Right cardiac atrium (tissue), 5 donors: ENCODE measurements at places on chromosomes 13 and 19. TPM values are rescaled to one million over a fixed set of nuclear protein-coding genes. Genes with fewer than 3 reads are reported as not detected.

DNA sequence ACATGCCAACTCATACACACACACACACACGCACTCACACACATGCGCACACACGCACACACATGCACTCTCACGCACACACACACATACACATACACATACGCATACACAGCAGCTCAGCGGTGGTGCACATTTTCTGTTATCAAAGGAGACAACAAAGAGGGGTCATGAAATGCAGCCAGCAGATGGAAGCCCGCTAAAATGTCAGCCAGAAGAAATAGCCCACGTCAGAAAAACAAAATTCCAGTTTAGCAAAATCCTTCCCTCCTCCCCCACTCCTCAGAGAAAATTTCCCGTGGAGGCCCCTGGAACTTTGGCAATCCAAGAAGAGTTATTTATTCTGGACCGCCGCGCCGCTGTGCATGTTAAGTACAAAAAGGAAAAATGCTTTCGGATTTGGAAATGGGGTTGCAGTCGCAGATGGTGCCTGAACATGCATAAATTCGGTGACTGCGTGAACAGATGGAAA is 114.6 kb upstream of the VSTM2B start:
- no peak for DNase-seq

DNA sequence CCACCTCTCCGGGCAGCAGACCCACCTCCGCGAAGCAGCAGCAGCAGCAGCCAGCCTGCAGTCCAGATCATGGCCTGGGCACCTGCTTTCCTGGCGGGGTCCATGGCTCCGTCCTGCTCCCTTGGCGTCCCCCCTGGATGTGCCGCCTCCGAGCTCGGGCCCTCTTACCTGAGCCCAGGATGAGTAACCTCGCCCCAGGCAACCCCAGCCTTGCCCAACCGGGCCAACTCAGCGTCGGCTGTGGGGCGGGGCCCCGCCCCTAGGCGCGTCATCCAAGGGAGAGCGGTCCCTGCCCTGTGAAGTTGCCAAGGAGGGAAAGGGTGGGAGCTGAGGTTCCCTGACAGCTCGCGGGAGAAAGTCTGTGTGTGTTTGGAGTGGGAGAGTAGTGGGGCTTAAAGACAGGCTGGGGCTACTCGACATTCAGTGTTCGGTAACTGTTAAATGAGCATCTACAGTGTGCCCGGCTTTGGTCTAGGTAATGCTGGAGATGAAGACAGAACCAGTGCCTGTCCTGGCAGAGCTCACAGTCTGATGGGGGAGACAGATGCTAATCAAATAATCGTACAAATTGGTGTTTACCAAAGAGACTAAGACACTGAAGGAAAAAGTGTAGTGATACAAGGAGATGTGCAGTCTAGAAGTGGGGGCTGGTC is at the start of gene LYPD3:
Gene LYPD3, minus strand, starts transcription at position 141 of the 653 bp plus-strand sequence. Its CDS starts 37 bp downstream, at position 104.
- peak; percentile 60 for DNase-seq

DNA sequence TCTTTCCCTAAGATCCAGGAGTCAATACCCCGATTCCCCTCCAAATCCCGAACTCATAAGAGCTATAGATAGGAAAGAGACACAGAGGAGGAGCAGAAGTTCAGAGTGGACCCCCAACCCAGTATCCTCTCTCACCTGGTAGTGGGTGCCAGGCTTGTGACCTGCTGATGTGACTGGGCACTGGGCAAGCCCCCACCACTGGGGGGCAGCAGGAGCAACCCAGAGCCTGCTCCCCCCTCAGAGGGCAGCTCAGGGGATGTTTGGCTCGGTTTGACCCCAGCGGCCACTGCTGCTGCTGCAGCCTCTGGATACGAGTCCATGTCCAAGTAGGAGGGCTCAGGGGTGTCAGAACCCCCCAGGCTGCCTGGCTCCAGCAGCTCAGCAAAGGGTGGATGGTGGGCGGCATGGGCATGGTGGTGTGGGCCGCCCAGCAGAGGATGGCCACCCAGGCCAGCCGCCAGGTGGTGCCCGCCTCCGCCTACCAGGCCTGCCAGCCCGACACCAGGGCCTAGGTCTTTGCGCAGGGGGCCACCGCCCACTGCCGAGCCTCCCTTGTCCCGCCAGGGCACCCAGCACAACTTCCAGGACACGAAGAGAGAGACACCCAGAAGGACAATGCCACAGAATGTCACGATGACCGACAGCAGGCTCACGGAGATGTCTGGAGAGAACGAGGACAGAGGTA is 7.4 kb downstream of the SYT3 start:
- DNase-seq: no peak

DNA sequence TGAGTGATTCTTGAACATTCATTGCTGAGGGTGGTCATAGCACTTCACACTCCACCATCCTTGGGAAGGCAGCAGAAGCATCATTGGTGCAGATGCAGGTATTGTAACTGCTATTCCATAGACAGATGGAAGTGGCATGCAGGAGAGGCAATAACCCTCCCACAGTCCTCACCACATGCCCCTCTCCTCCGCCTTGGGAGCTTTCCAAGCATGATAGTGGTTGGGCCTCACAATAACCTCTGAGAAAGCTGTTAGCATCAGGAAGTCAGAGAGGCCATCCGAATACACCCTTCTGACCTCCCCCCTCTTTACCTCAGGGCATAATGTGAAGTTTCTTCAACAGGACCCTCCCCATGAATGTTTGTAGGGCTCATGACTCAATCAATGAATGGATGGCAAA is 177.9 kb downstream of the KATNAL1 start:
- no peak for DNase-seq

GRCh38 chr13:48161530-48162179 is 66.8 kb upstream of the MED4 start:
- DNase-seq: peak; percentile 70

- peak; percentile 94 for DNase-seq
Observed at GRCh38 chr19:3365836-3366752, at the start of gene NFIC. Gene NFIC, plus strand, starts transcription at chr19:3366583. Its CDS starts 54 bp downstream, at chr19:3366637.

DNA sequence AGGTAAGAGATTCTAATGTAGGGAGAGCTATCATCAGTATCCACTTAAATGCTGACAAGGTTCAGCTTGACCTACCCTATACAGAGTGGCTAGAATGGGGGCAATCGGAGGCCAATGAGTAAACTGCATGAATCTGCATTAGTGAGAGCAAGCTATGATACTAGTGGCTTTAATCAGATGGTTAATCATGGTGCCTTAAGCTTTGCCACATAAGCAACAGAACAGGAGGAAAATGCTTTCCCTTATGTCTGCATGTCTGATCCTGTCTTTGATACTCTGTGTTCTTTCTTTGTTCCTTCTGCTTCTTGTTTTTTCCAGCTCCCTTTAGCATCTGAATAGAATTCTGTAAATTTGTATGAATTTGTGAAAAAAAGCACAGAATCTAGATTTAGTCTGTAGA is 91.1 kb downstream of the WDFY2 start:
- DNase-seq: no peak

DNA sequence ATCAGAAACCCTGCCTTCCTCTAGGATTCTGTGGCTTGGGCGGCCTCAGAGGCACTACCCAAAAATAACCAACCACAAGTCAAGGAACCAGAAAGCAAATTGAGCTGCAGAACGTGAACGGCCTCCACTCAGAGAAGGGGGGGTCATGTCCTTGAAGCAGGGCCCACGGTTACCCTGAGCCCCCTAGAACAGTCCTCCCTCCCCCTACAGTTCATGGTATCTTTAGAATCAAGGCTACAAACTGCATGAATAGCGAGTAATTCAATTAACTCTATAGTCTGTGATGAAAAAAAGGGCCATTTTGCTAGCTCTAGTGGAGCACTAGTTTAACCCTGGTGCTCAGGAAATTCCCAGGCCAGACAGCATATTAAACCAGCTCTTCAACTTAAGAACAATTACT is 79.0 kb upstream of the ZNF507 start:
- DNase-seq: no peak

- DNase-seq: no peak
Observed at GRCh38 chr13:50378509-50379044, 363.3 kb downstream of the KCNRG start.

DNA sequence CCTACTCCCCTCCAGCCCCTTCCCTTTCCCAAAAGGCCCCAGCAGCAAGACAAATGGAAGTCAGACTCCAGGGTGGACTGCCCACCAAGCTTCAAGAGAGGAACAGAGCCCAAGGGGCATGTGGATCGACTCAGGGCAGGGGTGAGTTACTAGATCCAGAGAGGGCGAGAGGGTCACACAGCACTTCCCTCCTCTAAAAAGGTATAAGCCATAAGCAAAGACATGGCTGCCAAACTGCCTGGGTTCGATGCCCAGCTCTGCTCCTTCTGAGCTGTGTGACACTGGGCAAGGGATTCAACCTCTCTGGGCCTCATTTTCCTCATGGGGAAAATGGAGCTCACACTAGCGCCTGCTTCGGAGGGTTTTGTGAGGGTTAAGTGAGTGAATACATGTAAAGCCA is 3.8 kb downstream of the PPP1R14A start:
- DNase-seq: no peak

- no peak for DNase-seq
Observed at GRCh38 chr13:51057906-51058305, 53.2 kb downstream of the C13orf42 start.

DNA sequence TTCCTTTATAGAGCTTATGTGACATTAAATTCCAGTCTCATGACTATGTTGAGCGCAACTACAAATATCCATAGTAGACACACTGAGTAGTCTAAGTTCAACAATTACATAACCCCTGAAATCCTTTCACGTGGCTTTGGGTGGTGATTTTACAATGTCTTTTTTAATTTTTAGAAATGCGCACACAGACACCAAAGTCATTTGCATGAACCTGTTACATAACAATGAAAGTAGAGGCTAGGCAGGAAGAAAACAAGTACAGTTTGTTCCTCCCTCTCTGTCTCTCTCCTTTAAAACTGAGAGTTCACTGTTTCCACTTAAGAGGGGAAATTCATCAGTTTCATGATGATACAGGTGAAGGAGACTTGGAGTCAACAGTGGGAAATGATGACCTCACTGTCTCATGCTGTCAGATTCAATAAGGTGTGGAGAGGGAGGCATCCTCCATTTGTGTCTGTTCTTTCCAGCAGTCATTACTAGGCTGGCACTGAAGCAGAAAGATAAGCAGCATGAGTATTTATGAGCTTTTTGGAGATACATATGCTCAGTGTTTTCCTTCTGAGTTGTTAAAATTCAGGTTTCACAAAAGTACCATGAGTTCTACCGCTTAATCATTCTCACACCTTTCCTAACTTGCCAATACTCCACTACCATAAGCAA is 201.8 kb downstream of the LHFPL6 start:
- no peak for DNase-seq

DNA sequence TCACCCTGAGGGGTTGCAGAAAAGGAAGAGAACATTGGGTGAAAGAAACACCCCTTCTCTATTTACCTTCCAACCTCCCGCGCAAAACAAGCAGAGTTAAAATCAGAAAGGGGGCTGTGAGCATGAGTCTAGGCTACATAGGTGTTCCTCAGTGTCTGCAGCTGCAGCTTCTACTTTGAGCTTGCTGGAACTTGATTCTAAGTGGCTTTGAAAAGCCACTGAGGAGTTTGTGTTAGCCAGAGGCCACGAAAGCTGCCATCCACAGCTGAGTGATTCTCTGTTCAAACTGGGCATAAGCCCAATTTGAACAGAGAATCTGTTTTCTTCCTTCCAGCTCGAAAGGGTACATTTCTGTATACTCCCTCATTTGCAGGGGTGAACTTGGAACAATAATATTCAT is 343.9 kb downstream of the PCDH9 start:
- no peak for DNase-seq

ENOX1 gene
- total RNA-seq: 2.1 TPM
